Stimulated activated CD8-positive, alpha-beta memory T cell treated with anti-CD3 and anti-CD28 coated beads, Interleukin-4, amount 100 ng/mL, for 1 hour (primary cell): ENCODE measurements at places on chromosomes 1 and 21.

DNA sequence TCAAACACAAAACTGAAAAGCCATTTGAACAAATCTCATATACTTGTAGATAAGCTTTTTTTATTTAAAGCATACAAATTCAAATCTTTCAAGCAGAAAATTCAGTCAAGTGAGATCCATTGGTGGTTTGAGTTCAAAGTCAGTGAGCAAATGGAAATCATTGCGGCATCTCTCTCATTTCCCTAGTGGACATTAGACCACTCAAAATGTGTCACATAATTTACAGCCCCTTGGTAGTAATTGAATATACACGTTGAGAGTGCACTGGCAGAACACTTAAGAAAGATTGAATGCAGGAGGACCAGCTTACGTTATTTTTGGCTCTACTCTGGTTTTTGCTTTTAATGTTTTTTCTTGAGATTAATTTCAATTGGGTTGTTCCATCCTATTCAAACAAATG, 633.7 kb downstream of the USP25 start:
- no peak for DNase-seq

DNA sequence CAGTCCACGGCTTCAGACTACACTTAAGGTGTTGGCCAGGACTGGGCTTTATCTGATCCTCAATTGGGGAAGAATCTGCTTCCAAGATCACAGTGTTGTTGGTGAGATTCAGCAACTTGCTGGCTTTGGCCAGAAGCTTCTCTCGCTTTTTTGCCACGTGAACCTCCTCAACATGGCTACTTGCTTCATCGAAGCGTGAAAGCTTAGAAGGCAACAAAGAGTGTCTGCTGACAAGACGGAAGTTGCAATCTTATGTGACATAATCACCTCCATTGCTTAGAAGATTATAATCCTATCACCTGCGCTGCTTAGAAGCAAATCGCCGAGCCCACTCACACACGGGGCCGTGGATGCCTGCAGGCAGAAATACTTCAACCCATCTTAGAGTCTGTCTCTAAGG, 10.4 kb upstream of the ITPKB start:
- DNase-seq = no peak

DNA sequence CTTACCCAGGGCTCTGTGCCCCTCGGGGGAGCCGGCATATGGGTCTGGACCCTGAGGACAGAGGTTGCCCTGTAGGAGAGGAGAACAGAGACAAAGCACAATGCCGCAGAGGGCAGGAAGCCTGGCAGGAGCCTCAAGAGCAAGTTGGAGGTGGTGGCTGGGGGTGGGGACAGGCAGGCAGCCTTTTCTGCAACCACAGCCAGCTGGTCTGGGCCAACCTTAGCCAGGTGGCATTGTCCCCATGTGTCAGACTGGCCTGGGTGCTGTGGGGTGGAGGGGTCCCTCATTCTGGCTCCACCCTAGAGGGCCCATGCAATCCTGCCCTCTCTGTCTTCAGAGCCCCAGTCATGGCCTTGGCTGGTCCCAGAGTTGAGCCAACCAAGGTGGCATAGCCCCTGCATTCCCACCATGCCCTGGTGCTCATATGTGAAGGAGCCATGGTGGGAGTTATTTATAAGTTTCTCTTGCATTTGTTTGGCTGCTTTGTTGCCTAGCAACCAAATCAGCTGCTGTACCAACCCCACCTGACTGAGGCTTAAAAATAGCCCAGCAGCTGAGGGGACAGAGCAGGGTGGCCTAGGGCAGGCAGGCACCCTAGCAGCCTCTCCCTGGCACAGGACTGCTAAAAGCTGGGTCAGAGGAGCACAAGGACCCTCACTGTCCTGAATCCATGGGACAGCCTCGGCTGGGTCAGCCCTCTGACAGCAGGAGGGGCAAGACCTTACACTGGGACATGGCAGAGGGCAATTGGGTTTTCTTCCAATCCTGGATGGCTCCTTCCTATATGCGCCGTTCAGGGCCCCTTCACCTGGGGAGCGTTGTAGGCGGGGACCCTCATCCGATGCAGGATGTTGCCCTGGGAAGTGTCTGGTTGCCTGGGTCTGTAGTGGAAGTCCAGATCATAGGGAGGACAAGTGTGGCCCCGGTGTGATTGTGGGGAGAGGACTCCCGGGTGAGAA, 19.5 kb downstream of the MAP7D1 start:
- DNase-seq = no peak

DNA sequence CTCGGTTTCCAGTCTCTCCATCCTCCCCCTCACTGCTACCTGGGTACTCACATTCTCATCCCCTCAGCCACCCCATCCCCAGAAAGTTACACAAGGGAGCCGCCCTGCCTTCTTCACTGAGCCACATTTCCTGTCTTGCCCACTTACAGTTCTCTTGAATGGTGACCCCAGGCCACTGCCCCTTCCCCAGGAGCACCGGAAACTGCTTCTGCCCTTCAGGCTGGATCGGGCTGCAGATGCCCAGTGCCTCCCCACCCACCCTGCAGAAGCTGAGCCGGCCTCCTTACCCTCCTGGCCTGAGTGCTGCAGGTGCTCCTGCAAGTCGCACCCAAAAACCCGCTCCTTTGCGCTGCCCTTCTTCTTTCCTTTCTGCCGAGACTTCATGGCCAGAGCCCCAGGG, 450 bp downstream of the ARHGAP30 start:
- no peak for DNase-seq

GRCh38 chr1:168842916-168843315, 113.9 kb upstream of the DPT start:
- no peak for DNase-seq

GRCh38 chr1:62335656-62336055, 16.4 kb upstream of the KANK4 start:
- no peak for DNase-seq

DNA sequence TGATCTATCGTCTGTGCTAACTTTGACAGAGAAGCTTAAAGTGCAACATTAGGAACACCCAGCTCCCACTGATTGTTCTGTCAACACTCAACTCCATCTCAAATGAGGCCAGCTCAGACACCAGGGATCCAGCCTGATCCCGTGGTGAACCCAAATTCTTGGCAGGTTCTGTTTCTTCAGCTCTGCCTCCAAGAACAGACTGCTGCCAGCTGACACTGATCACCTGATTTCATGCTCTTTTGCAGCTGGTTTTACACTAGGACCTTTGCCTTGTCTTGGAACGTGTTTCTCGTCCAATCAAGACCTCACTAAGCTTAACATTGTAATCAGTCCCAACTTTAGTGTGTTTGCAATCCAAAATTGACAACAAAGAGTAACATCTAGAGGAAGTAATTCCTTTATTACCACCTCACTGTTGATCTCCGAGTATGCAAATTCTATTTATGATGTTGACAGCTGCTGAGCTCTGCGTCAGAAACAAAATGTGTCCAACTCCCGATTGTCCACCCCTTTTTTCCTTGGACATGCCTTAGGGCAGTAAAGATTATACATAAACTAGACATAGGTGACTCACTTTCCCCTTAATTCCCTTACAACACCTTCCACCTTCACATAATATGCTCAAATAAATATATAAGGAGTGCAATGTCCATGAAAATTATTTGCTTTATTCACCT, 1.6 kb upstream of the HYI start:
- no peak for DNase-seq

- no peak for DNase-seq
These were observed 188.6 kb upstream of the VAMP3 start for GRCh38 chr1:7582460-7582972.

GRCh38 chr1:11670747-11671146, 6.7 kb downstream of the FBXO6 start:
- no peak for DNase-seq

DNA sequence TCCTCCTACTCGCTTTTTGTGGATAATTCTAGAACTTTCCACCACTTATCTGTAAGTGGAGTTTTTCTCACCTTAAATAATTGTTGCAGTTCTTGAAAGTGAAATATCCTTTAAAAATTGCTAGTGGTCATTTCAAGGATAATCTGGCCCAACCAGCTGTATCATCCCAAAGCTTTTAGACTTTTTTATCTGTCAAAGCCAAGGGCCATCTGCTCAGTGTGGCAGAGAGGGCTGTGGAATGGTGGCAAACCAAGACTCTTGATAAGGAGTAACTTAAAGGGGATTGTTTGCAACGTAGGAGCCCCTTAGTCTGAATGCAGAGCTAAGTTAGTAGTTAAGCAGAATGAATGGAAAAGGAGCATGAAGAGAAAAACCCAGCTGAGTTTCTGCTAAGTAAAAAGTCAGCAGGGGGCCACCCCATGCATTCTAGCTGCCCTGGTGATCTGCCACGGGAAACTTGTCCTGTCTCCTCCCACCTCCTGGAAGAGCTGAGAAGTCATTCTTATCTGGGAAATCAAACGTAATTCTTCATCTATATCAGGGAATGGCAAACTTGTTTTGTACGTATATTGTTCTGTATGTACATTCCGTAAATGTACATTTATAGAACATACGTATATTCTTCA, 169.3 kb downstream of the PRDM2 start:
- no peak for DNase-seq

GRCh38 chr1:172162236-172162635, 258.2 kb upstream of the C1orf105 start:
- no peak for DNase-seq

DNA sequence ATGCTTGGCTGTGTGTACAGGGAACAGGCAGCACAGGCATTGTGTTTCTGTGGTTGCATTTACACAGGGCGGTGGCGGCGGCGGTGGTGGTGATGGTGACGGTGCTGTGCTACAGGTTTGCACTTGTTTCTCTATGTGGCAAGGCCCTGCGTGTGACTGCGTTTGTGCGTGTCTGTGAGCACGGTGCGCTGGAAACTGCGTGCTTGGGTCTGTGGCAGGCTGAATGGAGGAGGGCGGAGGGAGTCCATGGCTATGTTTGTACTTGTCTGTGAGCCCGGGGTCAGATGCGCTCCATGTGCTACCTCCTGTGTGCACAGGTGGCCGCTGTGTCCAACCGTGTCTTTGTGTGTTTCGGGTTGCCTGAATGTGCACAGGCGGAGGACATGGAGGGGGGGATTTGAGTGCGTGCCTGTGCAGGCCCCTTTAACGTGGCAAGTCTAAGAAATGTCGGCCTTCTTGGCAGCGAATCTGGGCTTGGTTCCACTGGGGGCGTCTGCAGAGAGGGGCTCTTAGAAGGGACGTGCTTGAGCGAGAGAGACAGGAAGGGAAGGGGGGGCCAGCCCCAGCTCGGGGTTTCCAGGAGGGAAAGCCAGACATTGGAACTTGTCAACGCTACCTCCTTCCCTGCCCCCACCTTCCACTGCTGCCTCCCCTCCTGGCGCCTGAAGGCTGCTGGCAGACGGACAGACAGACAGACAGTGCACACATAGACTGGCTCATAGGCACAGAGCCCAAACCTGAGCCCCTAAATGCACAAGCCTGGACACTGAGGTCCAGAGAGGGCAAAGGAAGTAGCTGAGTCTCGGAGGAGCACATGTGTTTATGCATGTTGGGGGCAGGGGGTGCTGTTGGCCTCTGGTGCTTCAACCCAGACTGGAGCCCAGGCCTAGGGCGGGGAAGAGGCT, 32.7 kb upstream of the WASF2 start:
- no peak for DNase-seq

GRCh38 chr1:27536767-27537166, 46.8 kb upstream of the WASF2 start:
- no peak for DNase-seq

- no peak for DNase-seq
These were observed 14.8 kb downstream of the SIM2 start for GRCh38 chr21:36713746-36714145.
